ENCODE measurements at places on chromosomes 5 and 9. TPM values are rescaled to one million over a fixed set of nuclear protein-coding genes. Genes with fewer than 3 reads are reported as not detected.
A peak's percentile ranks its signal among the peaks of the same experiment; 100 is the strongest.

DNA sequence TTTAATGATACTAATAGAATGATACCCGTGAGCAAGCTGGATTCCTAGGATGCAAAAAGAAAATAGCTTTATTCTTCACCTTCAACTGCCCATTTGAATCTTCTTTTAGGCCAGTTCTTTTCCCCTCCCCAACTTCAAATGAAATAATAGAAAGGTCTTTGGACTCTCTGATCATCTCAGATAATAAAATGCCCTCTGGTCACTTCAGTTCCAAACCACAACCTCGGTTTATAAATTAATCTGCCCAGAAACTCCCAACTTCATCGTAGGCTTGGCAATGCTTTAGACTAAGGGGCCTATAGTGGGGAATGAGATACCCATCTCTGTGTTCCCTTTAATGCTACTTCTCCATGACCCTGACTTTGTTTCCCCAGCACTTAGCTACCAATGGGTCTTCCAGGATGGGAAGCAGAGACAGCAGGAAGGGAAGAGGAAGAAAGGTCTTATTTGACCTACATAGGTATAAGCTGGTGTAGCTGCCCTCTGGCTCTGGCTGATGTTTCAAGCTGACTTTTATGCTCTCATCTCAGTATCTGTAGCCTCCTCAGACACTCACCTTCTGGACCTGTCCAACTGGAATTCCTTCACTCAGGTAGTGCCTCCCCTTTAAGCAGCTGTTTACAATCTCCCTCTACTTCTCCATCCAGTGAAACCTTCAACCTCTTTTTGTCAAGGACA lies 47.2 kb upstream of the RAD23B start:
- H3K4me3 ChIP-seq, result no peak overlapping the region
- DNase-seq, result no peak
- H3K36me3 ChIP-seq, result no peaks in the 10 kb centered on the region
- H3K27me3 ChIP-seq, result no peaks in the 10 kb centered on the region

DNA sequence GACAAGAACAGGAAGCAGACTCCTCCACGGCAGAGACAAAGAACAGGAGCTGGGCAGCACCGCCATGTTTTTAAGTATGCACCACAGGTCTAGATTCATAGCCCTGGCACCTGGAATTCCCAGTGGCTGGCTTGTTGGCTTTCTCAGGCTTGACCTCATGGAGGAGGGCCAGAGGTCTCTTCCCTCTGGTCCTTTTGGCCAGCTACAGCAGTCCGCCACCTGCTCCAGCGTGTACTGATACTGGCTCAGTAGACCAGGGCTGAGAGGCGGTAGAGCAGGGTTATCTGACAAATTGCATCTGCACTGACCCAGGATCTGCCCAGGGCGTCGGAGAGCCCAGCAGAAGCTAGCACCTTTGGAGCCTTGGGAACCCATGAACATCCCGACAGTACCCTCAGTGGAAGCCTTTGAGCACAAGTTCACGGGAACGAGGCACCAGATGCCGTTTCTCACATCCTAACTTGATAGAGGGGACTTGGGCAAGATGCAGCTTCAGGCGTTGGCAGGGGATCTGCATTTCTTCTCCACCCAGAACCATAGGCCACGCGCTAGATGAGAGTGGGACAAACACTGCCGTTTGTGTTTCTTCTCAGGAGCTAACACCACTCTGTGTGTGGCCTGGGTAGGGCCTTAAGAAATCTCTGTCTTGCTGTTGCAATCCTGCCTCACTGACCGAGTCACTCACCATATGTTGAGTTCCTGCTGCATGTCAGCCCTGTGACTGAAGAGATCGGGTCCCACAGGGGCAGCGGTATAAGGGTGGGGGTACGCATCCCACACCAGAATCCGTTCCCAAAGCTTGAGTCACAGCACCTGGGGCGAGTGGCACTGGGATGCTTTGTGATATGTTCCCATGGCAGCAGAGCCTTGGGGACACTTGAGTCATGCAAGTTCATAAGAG lies 90.3 kb upstream of the OTULINL start:
- H3K27ac ChIP-seq, result no peak overlapping the region
- H3K4me1 ChIP-seq, result peaks cover 7% of the 10 kb centered on the region
- peaks cover 98% of the 10 kb centered on the region for H3K36me3 ChIP-seq
- no peak for DNase-seq
- H3K4me3 ChIP-seq, result no peak overlapping the region
- H3K27me3 ChIP-seq, result no peaks in the 10 kb centered on the region

DNA sequence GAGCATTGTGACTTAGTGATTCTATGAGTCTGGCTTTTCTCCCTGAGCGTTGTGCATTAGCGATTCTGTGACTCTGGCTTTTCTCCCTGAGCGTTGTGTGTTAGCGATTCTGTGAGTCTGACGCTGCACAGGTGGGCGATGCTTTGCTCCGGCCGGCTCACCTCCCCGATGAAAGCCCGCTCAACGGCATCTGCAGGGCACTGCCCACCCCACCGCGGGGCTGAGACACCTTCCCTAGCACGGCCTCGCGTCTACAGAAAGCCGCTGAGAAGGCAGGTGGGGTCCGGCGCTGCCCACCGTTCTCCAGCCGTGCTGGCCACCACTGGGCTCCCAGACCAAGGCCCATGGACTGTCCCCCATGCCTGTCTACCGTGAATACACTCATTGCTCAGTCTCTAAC lies 12.8 kb upstream of the SLC9A3 start:
- no peak overlapping the region for H3K27ac ChIP-seq
- no peak overlapping the region for H3K4me3 ChIP-seq
- no peaks in the 10 kb centered on the region for H3K4me1 ChIP-seq
- DNase-seq, result no peak
- peaks cover 67% of the 10 kb centered on the region for H3K27me3 ChIP-seq
- no peaks in the 10 kb centered on the region for H3K36me3 ChIP-seq

GRCh38 chr5:76790632-76791290 lies 28.1 kb upstream of the F2RL1 start:
- H3K4me3 ChIP-seq, result no peak overlapping the region
- no peaks in the 10 kb centered on the region for H3K36me3 ChIP-seq
- peaks cover 4% of the 10 kb centered on the region for H3K4me1 ChIP-seq
- peak; percentile 56 for DNase-seq

GRCh38 chr5:82162573-82162972 lies 115.6 kb downstream of the RPS23 start:
- H3K4me1 ChIP-seq, result peaks cover 12% of the 10 kb centered on the region
- H3K4me3 ChIP-seq, result no peak overlapping the region
- no peaks in the 10 kb centered on the region for H3K27me3 ChIP-seq
- DNase-seq, result no peak

The SEMA5A gene
- total RNA-seq, result 48.4 TPM

The PROB1 gene
- 41.1 TPM for total RNA-seq

The LURAP1L gene
- 5.5 TPM for total RNA-seq
